ENCODE measurements at places on chromosomes 7 and 10.

DNA sequence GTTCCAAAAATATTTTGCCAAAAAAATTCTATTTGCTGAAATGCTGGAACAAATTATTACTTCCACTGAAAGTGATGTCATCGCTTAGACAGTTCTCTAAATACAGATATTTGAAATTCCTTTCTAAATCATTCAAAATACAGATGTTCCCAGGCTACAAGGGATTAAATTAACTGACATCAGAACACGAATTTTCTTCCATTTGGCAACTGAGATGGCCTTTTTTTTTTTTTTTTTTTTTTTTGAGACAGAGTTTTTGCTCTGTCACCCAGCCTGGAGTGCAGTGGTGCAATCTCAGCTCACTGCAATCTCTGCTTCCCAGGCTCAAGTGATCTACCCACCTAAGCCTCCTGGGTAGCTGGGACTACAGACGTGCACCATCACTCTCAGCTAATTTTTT, 57.0 kb downstream of the P4HA1 start:
- no peak for DNase-seq

- DNase-seq, result no peak
Measured at GRCh38 chr7:149261316-149261828, 624 bp upstream of the ZNF783 start.

DNA sequence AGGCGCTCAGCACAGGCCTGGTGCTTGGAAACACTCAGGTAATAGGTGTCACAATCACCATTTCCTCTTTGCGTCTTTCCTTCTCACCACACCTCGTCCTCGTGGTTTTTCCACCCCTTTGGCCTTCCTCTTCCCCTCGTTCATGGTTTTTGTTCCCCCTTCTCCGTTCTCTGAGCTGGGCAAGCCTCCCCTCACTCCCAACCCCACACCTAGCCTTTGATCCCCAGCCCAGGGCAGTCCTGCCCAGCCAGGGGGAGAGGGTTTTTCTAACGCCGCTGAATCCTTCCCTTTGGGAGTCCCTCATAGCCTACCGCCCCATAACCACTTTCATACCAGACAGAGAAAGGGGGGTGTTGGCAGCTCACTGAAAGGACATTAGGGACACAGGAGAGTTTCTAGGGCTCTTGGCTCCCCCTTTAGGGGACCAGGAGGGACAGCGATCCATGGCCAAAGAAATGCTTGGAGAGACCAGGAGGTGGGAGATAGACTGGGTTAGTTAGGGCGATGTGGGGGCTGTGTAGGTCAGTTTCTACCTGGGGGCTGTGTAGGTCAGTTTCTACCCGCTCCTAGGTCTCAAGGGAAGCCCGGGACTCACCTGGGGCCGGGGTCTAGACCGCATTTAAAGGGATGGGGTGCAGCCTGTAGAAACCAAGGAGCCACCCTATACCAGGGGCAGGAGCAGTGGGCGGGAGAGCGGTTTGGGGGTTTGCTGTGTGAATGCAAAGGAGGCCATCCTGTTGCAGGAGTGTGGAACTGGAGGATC, 1.4 kb downstream of the EPHB4 start:
- DNase-seq, result no peak

DNA sequence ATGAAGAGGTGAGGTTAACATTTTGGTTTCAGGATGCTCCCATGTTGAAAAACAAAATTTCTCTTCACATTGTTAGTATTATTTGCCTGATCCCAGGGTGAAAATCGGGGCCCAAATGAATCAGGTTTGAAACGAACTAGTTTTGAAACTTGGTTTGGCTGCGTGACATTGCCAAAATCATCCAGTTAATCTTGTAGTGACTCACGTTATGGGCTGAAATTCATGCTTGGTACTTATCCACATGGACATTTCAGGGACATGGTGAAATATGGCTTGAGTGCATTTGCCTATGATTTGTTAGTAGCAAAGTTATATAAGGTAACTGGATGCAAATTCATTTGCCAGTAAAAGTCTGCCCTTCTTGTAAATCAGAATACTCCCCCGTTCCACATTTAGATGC, 97.3 kb downstream of the CFAP58 start:
- DNase-seq, result no peak

- DNase-seq, result no peak
Measured at GRCh38 chr7:12569673-12570072, 847 bp upstream of the SCIN start.

GRCh38 chr10:65555192-65555591, 1370.6 kb upstream of the LRRTM3 start:
- no peak for DNase-seq

GRCh38 chr7:100074841-100075240, 6.7 kb downstream of the ZNF3 start:
- no peak for DNase-seq

- DNase-seq, result no peak
Measured at GRCh38 chr10:89032141-89032891, 41.7 kb downstream of the FAS start.

GRCh38 chr10:99700649-99701048, 31.3 kb downstream of the COX15 start:
- DNase-seq, result no peak

DNA sequence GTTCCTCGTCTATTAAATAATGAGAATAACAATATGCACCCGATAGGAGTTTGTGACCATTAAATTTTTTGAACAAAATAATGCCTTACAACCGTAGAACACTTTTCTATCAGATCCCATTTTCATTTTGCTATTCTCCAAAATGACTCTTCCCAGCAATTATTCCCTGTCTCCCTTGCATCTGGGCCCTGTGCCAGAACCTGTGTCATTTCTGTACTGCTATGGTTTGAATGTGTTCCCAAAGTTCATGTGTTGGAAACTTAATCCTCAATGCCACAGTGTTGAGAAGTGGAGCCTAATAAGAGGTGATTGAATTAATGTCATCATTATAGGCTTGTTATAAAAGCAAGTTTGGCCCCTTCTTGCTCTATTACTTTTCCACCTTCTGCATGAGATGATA, 33.2 kb upstream of the SMNDC1 start:
- DNase-seq, result no peak

DNA sequence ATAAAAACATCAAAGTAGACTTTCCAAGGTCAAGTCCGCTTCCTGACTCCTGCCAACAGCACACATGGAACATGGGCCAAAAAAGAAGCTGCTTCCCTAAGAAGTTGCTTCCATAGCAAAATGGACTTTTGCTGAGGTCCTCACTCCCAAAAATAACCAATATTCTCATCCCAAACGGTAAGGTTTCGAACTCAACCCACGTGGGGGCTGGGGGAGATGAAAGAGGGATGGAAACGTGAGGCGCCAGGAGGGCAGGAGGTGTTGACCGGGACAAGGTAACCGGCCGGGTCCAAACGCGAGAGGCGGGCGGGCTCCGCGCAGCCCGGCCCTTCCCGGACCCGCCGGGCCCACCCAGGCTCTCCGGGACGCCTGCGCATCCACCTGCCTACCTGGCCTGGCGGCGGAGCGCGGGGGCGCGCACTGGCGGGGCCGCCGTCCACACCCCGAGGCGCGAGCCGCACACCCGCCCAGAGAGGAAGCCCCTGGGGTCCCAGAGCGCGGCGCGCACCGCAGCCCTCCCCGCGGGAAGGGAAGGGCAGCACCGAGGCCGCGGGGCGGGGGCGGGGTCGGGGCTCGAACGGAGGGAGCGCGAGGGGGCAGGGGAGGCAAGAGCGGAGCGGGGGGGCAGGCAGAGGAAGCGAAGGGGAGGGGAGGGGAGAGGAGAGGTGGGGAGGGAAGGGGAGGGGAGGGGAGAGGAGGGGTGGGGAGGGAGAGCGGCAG, 742 bp downstream of the LMBR1 start:
- peak; percentile 46 for DNase-seq

DNA sequence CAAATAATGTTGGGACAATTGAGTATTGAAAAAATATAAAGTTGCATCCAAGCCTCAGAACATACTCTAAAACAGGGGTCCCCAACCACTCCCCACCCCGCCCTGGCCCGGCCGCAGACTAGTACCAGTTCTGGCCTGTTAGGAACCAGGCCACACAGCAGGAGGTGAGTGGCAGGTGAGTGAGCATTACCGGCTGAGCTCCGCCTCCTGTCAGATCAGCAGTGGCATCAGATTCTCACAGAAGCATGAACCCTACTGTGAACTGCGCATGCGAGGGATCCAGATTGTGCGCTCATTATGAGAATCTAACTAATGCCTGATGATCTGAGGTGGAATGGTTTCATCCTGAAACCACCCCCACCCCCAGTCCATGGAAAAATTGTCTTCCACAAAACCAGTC, 19.4 kb downstream of the HIPK2 start:
- no peak for DNase-seq

- no peak for DNase-seq
Measured at GRCh38 chr7:127890726-127891125, 140.5 kb downstream of the LRRC4 start.

GRCh38 chr10:10677479-10677878, 340.2 kb upstream of the CELF2 start:
- no peak for DNase-seq

- no peak for DNase-seq
Measured at GRCh38 chr10:103013416-103013815, 95.3 kb downstream of the CNNM2 start.

DNA sequence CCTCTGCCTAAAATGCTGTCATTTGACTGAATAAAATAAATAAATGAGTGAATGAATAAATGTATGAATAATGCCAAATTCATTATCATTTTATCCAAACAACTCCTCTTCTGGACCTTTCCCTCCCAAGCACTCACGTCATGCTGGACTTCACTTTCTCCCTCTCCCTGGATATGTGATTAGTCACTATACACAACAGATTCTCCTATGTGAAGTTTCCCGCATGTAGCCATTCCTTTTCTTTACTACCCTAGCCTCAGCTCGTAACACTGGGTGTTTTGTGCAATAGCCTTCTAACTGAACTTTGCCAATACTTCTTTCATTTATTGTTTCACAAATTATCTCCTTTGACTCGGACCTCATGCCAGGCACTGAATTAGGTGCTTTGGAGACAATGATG, 87.6 kb upstream of the IL6 start:
- no peak for DNase-seq

- no peak for DNase-seq
Measured at GRCh38 chr7:44473295-44473694, 17.2 kb downstream of the NUDCD3 start.

- no peak for DNase-seq
Measured at GRCh38 chr7:78062214-78062613, 263.6 kb downstream of the PHTF2 start.

DNA sequence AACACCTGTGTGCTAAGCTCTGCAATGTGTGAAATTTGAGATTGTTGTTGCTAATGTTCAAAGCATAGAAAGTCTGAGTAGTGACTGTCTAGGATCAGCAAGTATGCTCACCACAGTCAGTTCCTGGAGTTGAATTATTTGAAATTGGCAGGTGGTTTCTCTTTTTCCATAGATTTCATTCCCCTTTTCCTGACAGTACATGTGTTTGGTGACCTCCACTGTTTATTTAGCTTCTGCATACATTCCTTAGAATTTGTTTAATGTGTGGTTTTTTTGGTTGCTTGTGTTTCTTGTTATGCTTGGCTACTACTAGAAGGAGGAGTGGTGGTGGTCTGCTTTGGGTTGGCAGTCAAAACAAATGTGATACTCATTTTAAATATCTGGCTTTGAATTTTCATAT, 52.3 kb downstream of the FOXP2 start:
- no peak for DNase-seq

DNA sequence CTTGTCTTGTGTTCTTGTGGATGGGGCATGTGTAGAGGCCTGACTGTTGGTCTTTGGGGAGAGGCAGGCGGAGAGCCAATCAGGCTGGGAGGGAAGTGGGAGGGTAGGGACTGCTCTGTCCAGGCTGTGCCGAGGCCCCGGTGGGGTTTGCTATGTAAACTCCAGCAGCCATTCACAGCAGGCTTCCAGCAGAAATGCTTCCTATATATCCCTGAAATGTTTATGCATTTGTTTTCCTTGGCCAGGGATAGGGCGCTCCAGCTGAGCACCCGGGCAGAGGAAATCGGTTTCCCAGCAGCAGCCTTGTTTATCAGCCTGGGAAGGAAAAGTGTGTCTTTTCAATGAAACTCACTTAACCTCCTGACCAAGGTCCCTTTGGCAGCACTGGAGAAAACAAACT, 18.3 kb upstream of the AQP1 start:
- no peak for DNase-seq

GRCh38 chr7:17681965-17682364, 258.3 kb downstream of the SNX13 start:
- no peak for DNase-seq

GRCh38 chr10:119933179-119933578, 40.6 kb downstream of the SEC23IP start:
- no peak for DNase-seq

- no peak for DNase-seq
Measured at GRCh38 chr7:82443547-82444219, at the start of gene CACNA2D1. Gene CACNA2D1 (minus strand): TSS chr7:82443777.

DNA sequence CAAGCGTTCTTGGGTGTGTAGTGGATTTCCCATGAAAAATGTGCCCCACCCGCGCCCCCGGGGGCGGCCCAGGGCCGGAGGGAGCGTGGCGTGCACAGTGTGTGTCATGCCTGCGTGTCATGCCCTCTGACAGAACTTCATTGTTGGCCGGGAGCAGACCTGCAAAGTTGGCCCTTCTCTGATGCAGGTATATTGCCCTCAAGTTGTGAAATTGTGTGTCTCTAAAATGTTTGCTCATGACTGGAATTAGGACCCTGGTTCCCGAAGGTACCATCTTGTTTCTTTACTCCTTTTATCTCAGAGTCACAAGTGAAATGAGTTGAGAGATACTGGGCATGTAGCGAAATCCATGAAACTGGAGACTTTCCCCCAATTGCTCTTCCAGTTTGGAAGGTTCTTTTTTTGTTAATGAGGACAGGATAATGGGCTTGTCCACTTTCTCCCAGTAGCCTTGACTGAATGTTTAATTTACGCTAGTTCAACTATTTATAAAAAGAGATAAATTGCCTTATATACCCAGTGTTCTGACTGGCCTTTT, 26.2 kb downstream of the ADK start:
- no peak for DNase-seq

All from activated CD8-positive, alpha-beta memory T cell treated with anti-CD3 and anti-CD28 coated beads for 1 hour (primary cell).